Caco-2 (cell line): ENCODE measurements at places on chromosomes 6 and 20. TPM values are rescaled to one million over a fixed set of nuclear protein-coding genes. Genes with fewer than 3 reads are reported as not detected.

TAGAP gene
- not detected in 2 replicates for total RNA-seq

HLA-DMB gene
- total RNA-seq: not detected in 2 replicates

DNA sequence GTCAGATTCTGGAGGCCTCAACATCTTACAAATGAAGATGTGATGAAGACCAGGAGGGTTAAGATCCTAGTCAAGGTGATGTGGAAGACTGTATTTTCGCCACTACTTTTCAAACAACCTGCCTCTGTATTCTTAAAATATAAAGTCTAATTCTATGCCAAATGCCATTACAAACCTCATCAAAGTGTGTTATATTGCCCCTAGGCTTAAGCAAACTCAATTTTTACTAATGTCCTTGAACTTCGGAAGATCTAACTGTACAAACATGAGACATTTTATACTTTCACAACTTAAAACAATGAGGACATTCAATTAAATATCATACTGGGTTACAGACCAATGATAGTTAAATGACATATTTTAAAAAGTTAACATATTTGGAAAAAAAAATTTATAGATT, 19.1 kb downstream of the ASCC3 start:
- no peaks in the 10 kb centered on the region for H3K4me1 ChIP-seq
- DNase-seq: no peak
- no peaks in the 10 kb centered on the region for H3K27me3 ChIP-seq
- no peak overlapping the region for H3K27ac ChIP-seq
- no peaks in the 10 kb centered on the region for H3K36me3 ChIP-seq
- H3K4me3 ChIP-seq: no peak overlapping the region

DNA sequence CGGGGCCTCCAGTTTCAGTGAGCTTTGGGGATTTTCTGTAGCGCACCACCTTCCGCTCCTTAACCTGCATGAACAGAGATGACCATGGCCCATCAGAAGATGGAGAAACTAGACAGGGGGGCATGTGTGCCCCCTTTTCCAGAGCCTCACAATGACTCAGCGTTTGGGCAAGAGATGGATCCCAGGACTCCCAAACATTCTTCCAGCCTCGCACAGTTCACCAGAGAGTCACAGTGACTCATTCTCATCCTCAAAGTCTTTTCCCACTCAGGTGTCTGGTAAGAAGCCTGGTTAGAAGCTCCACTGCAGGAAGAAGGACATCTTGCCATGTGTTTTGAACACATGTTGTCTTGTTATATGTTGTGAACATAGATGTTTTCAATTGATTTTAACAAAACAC, 76.2 kb upstream of the FRMD1 start:
- H3K27me3 ChIP-seq: no peaks in the 10 kb centered on the region
- H3K4me3 ChIP-seq: no peak overlapping the region
- no peaks in the 10 kb centered on the region for H3K36me3 ChIP-seq
- DNase-seq: no peak
- no peak overlapping the region for H3K27ac ChIP-seq
